ENCODE measurements at places on chromosomes 11 and 22.

DNA sequence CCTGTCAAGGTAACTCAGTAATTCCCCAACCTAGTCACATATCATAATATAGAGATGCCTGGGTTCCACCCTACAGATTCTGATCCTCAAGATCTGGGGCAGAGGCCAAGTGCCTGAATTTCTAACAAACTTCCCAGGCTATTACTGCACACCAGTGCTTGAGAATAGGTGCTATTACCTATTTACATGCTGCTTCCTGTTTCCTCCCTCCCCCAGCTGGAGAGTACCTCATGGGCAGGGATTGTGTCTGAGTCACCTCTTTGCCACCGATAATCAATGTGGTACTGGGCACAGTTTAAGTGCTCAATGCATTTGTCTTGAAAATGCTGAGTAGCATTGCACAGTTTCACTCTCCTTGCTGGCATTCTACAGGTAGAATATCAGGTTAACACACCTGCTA, 582.2 kb upstream of the CADM1 start:
- DNase-seq: no peak

GRCh38 chr11:133343951-133344350, 188.3 kb downstream of the OPCML start:
- DNase-seq: no peak

DNA sequence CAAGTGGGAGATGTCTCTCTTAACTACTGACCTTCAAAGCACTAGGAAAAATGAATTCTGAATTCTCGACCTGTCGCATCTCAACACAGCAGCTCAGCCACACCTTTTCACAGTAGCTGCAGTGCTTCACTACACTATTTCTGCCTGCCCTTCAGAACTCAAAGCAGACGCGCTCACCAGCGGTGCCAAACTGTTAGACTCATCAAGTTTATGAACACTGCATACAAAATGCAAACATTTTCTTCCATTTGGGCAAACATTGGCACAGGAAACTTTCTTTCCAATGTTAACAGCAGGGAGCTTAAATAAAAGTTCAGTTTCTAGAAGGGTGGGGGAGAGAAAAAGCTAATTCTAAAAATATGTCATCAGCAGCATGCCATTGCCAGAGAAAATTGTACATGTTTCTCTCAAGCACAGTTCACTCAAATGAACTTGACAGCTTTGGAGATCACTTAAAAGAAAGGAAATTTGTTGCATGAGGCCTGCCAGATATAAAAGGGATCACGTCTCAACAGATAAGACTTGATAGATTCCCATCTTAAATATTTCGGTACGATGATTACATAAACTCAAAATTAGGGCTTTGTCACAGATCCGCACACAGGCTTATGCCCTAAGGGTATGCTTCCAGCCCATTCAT, 82.7 kb downstream of the CADM1 start:
- DNase-seq: no peak

DNA sequence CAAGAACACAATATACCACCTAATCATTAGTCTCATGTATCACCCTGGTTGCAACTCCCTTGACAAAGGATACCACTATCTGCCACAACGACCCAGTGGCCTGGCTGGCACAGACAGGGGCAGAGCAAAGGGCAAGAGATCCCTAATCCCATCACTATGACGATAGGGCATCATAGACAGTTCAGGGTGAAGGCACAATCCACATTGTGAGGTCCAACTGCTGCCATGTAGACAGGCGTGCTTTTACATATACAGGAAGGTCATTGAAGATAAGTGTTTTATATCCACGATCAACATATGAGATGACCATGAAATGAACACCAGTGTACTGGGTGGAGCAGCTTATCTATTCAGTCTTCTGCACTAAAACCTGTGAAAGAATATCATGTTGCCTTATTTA, 94.6 kb downstream of the IGLL1 start:
- no peak for DNase-seq

GRCh38 chr11:88193278-88193677, 18.0 kb upstream of the RAB38 start:
- DNase-seq: no peak

GRCh38 chr11:123286761-123287160, 91.7 kb upstream of the CLMP start:
- no peak for DNase-seq

- DNase-seq: no peak
These were observed 78.1 kb downstream of the SOX6 start for GRCh38 chr11:16278273-16278672.

- no peak for DNase-seq
These were observed 43.6 kb downstream of the TEAD1 start for GRCh38 chr11:12717851-12718291.

DNA sequence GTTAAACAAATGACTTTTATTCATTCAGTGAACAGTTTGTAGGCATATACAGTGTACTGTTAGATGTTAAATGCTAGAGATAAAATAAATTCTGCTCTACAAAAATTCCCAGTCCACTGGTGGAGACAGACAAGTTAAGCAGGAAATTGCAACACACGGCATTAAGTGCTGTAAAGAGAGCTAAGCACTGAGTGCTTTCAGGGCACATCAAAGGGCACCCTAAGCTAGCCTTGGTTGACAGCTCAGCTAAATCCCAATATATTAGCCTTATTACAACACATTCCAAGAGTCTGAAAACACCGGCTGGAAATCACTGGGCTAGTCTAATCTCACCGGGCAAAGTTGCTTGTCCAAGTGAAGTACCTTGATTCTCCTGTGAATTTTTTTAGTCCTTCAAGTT, 55.1 kb downstream of the NOX4 start:
- DNase-seq: no peak

GRCh38 chr11:121042296-121042695, 18.4 kb downstream of the TBCEL start:
- DNase-seq: no peak

GRCh38 chr22:30078320-30079311, 1.6 kb upstream of the HORMAD2 start:
- DNase-seq: no peak

DNA sequence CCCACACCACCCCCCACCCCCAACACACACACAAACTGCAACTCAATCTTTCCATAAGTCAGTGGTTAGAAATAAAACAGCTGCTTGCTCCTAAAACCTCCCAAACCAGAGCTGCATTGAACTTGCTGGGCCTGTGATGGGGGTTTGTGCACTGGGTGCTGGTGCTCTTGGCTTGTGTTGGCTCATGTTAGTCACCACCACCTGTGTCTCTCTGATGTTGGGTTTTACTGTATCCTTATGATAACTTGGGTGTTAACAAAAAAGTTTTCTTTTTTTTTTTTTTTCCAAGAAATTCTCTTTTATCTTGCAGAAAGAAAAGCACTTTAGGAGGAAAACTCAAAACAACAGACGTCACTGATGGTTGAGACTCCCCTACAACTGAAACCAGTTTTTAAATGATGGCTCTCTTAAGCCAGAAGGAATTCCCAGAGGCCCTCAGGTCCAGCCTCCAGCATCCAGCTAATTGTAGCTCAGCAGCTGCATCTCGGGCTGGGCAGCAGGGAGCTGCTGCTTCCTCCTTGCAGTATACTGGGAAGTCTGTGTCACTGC, 79.9 kb upstream of the DRD2 start:
- no peak for DNase-seq

DNA sequence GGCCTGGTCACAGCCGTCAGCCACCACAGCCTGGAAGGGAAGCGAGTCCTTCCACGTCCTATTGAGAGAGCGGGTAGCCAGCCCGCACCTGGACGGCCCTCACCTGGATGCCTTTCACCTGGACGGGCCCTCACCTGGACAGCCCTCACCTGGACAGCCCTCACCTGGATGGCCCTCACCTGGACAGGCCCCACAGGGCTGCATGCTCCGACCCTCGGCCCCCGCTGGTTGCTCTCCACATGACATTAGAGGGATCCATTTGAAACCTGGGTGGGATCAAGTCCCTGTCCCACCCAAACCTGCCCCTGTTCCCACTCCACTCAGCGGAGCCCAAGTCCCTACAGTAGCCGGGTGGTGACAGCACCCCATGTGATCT, 3.7 kb downstream of the C1QTNF6 start:
- no peak for DNase-seq

DNA sequence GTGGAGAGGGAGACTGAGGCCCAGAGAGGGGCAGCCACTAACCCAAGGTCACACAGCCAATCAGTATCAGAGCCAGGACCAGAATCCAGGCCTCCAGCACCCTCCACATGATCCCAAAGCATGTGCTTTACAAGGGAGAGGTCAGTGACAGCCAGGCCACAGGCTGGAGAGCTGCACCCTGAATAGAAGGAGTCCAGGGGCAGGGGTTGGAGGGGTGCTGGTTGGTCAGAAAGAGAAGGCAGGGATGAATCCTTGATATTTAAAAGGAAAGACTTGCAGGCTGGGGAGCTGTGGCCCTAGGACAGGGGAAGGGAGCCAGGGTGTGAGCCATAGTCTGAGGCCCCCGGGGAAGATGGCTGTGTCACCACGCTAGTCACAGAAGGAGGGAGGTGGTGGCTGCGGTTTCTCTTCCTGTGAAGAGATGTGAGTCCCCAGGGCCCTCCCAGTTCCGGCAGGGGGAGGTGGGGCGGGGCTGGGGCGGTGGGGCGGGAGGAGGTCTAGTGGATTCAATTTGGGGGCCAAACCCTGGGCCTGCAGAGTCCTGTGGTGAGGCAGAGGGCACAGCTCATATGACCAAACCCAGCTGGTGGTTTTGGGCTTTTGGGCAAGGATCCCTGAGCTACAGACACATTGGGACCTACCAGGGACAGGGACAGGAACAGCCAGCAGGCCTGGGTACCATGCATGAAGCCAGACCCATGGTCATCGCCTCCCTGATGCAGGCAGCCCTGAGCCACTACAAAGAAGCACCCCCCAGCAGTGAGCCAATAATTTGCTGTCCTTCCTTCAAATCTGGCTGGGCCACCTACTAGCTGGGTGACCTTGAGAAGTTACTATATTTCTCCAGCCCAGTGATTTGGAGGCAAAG, 14.0 kb downstream of the RAC2 start:
- no peak for DNase-seq

DNA sequence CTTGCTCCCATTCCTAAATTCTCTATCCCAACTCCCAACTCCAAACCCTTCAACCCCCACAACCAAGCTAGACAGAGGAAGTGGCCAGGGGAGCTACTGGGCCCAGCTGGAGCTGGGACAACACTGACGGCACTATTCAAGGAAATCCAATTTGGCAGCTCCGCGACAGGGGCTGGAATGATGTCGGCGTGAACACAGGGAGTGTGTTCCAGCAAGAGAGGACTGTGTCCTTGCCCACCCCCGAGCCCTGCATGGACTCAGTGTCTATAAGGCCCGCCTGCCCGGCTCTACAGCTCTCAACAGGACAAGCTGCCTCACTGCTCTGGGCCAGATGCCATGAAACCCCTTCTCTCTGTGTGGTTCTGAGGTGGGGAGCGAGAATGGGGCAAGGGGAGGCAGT, 11.3 kb downstream of the PCSK7 start:
- DNase-seq: no peak

DNA sequence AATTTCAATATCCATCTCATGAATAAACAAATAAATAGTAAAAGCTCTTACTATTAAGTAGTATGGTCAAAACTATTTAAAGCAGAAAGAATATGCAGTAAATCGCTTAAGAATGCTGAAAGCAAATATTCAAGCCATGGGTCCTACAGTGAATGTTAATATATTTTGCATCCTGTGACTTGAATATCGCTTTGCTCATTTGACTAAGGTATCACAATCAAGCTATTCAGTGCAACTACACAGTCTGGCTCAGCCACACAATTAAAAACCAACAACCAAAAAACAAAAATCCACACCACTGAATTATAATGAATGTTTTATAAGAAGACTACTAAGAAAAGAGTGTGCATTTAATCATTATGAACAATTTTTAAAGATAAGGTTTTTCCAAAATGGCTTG, 45.3 kb downstream of the RAB6A start:
- DNase-seq: no peak

DNA sequence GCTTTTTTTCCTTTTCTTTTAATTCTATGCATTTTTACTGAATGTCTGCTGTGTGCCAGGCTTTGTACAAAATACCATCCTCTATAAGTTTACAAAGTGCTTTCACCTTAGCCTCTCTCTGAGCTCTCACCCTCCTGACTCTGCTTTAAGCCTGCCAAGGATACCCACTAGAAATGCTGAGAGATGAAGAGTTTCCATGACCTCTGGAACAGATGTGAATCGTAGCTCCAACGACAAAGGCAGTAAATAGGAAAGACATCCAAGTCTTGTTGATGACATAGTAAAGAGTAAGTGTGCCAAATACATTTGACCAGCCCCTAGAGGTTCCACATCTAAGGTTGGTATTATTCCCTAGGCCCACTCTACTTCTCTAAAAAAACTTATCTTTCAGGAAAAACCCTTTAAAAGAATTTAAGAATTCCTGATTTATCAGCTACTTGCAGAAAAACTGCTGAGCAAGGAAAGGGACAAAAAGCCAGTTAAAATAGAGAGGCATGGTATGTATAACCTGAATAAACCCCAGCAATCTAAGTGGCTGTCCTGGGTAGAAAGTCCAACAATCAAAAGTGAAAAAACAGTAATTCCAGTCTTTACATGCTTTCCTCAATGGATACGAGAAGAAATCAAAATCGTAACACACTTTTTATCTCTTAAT, 45.4 kb downstream of the GAB2 start:
- no peak for DNase-seq

Data from AG09319 (cell line).